Hypothalamus (tissue), 51 donors: ENCODE measurements at places on chromosomes 7 and 10.
A peak's percentile ranks its signal among the peaks of the same experiment; 100 is the strongest.

- DNase-seq: peak; percentile 21
Observed at GRCh38 chr7:118214051-118214832, 10.3 kb upstream of the ANKRD7 start.

DNA sequence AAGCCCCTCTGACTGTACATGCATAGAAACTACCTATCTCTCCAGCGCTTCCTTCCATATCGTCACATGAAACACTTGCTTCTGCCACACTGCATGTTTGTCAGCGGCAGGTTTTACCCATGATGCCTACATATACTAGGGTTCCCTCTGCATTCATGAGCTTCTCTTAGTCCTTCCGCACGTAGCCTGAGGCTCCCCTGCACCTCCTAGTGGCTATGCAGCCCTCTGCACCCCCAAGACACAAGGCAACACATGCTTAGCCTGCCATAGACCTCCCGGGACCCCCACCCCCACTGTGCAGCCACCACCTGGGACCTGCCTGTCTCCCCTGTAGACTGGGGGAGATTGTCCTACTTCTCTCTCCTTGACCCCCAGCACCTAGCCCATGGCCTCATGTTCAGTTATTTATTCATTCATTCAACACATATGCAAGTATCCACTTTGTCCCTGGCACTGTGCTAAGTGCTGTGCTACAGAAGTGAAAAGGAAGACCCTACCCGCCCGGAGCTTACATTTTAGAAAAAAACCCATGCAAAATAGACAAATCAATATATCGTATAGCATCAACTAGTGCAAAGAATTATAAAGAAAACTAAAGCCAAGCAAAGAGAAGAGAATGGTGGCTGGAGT, 23.5 kb downstream of the TMEM273 start:
- no peak for DNase-seq

- DNase-seq: no peak
Observed at GRCh38 chr10:119535305-119535704, 7.2 kb downstream of the RGS10 start.

GRCh38 chr7:117448655-117449054, 21.4 kb upstream of the ASZ1 start:
- no peak for DNase-seq

- no peak for DNase-seq
Observed at GRCh38 chr7:142560166-142560565, 189.1 kb upstream of the PRSS1 start.

DNA sequence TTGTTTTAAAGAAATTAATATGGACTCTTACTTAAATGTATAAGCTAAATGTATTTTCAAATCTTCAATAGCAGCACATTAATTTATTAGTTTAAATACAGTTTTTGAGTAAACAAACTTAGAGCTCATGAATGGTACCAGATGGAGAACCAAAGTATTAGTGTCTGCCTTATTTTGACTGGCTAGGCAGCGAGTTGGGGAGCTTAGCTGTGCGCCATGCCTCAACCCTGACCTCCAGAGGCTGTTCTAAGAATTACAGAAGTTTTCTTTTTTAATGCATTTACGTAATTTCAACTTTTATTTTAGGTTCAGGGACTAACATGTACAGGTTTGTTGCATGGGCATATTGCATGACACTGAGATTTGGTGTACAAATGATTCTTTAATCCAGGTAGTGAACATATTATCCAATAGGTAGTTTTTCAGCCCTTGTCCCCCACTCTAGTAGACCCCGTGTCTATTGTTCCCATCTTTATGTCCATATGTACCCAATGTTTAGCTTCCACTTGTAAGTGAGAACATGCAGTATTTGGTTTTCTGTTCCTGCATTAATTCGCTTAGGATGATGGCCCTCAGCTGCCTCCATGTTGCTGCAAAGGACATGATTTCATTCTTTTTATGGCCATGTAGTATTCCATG, 166.8 kb downstream of the IQUB start:
- no peak for DNase-seq

DNA sequence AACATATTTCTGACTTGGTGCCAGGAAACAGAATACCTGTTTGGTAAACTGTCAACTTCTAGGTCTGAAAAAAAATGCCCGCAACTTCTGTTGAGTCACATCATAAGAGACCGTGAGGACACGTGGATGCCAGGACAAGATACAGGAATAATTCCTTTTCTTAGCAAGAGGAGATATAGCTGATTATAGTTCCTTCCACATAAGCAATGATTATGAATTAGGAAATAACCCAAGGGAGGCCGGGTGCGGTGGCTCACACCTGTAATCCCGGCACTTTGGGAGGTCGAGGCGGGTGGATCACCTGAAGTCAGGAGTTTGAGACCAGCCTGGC, 75.2 kb downstream of the CDC123 start:
- DNase-seq: no peak

DNA sequence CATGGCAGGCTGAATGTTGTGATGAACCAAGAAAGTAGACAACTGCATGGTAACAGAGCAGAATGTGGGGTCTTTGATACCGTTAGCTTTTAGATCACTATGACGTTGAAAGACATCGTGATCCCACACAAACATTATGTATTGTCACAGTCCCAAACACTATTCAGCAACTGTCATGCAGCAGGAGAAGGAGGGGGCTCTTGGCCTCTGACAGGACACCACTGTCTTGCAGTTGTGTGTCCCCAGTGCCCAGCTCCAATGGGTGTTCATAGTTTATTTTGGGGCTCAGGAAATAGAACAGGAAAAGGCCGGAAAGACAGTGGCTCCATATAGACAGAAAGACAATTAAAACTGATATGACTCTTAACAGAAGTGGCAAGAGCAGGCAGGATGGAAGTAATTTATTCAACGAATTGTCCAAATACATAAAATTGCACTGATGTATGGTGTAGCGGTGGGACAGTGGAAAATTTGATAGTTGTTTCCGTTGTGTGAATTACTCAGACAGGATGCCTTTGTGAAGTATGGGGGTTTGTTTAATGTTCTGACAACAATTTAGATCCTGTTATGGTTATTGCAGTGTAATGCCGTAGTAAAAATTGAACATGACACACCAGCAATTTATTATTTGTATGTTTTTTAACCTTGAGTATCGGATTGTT, 292.0 kb downstream of the LRMDA start:
- no peak for DNase-seq

DNA sequence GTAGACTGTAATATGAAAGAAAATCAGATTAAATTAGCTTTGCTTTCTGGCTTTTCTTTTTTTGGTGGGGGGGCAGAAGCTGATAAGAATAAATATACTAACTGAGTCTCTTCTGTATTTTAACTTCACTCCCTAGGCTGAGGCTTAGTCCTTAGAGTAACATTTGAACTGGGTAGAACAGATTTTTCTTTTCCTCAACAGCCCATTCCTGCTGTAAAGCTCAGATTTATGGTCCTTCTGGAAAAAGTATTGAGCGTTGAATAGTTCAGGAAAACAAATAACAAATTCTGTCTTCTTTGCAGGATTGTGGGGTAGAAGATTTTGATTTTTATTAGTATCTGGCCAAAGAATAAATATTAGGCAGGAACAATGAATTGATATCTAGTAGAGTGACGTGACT, 17.9 kb downstream of the SGPL1 start:
- DNase-seq: no peak

GRCh38 chr7:42765931-42766330, 145.9 kb downstream of the C7orf25 start:
- no peak for DNase-seq

DNA sequence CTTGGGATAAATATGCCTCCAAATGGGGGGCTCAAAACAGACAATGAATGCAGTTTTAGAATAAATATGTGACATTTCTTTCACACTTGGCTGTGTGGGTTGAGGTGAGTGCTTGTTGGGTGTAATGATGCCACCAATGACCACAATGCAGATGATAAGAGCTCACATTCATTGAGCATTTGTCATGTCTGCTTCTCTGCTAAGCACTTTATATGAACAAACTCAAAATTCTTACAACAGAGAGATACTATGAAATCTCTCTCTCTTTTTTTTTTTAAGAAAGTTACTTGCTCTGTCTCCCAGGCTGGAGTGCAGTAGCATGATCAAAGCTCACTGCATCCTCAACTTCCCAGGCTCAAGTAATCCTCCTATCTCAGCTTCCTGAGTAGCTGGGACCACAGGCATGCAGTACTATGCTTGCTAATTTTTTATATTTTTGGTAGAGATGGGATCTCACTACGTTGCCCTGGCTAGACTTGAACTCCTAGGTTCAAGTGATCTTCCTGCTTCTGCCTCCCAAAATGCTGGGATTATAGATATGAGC, 185.4 kb downstream of the JCAD start:
- DNase-seq: no peak

DNA sequence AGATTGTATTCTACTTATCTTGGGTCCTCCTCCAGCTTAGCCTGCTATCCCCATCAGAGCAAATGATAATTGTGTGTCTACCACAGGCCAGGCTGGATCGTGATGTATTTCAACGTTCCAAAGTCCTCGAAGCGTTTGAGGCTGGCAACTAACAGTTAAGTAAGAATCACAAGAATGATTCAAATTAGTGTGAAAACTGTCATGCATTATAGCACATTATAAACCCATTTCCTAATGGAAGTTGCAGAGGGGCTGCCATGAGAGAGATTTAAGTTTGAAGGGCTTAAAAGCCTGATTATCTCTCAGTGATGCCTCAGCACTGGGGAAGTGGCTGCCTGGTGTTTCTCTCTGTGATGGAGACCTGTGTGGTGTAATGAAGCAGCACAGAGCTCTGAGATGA, 119.1 kb downstream of the FRMD4A start:
- DNase-seq: no peak

DNA sequence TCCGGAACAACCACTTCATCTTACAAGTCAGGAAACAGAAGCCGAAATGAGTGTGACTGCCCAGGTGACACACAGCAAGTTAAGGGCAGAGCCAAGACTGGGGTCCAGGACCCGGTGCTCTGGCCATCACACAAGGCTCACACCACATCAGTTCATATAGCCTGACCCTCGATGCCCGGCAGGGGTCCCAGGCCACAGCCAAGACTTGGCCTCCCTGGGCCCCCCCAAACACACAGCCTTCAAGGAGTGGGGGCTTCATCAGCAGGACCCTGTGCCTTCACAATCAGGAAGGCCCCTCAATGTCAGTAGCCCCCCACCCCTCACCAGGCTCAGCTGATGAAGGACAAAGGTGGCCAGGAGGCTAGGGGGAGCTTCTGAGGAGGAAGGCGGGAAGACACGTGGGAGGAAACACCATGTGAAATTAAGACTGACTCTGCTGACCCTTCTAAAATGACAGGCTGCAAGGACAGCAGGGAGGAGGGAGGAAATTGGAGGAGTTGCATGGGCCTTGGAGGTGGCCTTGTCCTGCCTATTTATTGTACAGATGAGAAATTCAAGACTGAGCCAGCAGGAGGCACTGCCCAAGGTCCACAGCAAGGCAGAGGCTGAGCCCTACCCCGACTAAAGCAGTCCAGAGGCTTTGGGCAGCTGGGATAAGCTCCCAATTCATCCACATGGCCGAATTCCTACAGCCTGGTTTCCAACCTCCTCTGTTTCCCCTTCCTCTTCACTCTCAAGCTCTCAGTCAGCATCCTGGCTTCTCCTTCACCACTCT, 216.1 kb upstream of the ZMIZ1 start:
- DNase-seq: no peak

DNA sequence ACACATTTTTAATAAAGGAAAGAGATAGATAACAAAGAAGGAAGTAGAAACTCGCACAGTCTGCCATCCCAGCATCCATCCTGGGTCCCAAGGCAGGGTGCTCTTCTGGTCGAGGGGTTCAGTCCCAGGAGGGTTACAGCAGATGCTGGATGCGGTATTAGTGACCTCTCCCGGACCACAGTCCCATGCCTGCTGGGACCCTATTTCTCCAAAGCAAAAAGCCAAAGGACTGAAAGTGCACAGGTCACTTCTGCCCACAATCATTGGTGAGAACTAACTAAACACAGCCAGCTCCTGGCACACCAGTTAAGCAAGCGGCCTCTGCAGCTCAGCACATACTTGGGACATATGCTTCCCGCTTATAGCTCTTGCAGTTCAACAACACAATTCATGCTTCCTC, 96.1 kb upstream of the HABP2 start:
- DNase-seq: no peak

DNA sequence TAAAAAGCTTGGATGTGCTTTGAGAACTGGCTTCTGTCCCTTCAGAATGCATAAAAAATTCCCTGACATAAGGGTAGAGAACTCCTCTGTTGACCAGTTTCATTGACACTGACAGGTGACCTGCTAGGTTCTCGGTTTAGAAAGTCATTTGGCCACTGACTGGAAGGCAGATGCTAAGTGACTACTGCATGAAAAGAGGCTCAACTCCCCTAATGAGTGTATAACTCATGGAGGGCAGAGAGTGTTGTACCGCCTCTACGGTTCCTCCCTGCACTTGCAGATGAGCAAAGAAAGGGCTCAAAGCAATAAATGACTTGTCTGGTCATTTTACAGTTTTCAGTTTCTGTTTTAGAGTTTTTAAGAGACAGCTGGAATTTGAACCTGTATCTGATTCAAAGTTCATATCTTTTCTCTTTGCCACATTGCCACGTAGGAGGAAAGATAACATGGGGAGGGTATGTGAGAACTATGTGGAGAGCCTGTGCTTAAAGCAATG, 2.9 kb upstream of the FGL2 start:
- no peak for DNase-seq

- no peak for DNase-seq
Observed at GRCh38 chr10:62978482-62978881, 154.6 kb upstream of the NRBF2 start.

GRCh38 chr7:74430961-74431466, 22.7 kb upstream of the GTF2IRD1 start:
- DNase-seq: peak; percentile 35

DNA sequence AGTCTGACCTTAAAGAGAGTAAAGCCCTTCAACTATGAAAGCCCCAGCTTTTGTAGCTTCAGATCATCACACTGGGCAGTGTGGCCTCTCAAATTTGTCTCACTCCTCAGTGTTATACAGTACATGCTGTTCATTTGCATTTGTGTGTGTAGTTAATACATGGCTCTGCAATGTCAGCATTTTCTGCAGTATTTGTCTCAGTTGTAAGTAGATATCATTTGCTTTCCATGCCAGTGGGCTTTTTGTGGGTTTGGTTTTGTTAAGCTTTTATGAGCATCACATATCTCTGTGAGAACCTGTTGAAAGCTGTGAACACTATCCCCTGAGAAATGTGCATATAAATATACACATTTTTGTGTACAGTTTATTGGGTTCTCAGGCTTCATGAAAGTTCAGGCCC, 57.0 kb downstream of the ZNF277 start:
- no peak for DNase-seq

GRCh38 chr10:13716081-13717071, 129.6 kb downstream of the PRPF18 start:
- no peak for DNase-seq

GRCh38 chr7:45601816-45602540, 27.8 kb downstream of the ADCY1 start:
- no peak for DNase-seq
